ENCODE measurements at places on chromosomes 1 and 21.

- no peaks in the 10 kb centered on the region for H3K27me3 ChIP-seq
- H3K4me1 ChIP-seq, result no peaks in the 10 kb centered on the region
- H3K27ac ChIP-seq, result no peak overlapping the region
- no peak for DNase-seq
- no peak overlapping the region for H3K4me3 ChIP-seq
Measured at GRCh38 chr21:44085491-44086321, 21.5 kb upstream of the PWP2 start.

GRCh38 chr1:230807029-230807428 lies 59.8 kb downstream of the CAPN9 start:
- H3K36me3 ChIP-seq, result no peaks in the 10 kb centered on the region
- H3K27ac ChIP-seq, result peak overlapping the region; percentile 73
- H3K27me3 ChIP-seq, result no peaks in the 10 kb centered on the region
- no peak overlapping the region for H3K4me3 ChIP-seq
- peak; percentile 88 for DNase-seq
- peaks cover 5% of the 10 kb centered on the region for H3K4me1 ChIP-seq

GRCh38 chr1:8878448-8878697 lies at the start of gene ENO1:
ENO1 (minus strand) TSS chr1:8878686; CDS start chr1:8874908, 3,778 bp downstream.
- H3K4me3 ChIP-seq, result peak within 1 kb of the TSS; percentile 93
- H3K4me1 ChIP-seq, result peaks cover 54% of the 10 kb centered on the region
- peak within 1 kb of the TSS; percentile 99 for H3K27ac ChIP-seq
- no peaks in the 10 kb centered on the region for H3K27me3 ChIP-seq
- DNase-seq, result no peak

DNA sequence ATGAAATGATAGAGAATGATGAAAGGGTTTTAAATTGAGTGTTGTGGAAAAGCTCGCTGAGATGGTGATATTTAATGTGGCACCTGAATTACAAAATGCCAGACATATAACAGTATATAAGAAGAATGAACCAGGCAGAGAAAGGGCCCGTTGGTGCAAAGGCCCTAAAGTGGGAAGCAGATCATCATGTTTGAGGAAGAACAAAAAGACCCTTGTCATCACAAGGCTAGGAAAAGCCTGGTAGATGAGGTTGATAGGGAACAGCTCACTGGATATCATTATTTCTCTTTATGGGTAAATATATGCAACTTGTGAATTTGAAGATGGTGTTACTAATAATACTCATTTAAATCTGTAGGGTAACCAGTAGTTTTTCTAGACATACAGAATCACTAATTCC lies 11.0 kb downstream of the RAP1A start:
- H3K27ac ChIP-seq, result peak overlapping the region; percentile 48
- no peaks in the 10 kb centered on the region for H3K27me3 ChIP-seq
- no peak for DNase-seq

- no peaks in the 10 kb centered on the region for H3K4me1 ChIP-seq
- H3K27me3 ChIP-seq, result no peaks in the 10 kb centered on the region
- no peaks in the 10 kb centered on the region for H3K36me3 ChIP-seq
- no peak overlapping the region for H3K27ac ChIP-seq
- H3K4me3 ChIP-seq, result no peak overlapping the region
- no peak for DNase-seq
Measured at GRCh38 chr1:187871177-187871845, 1042.6 kb downstream of the PLA2G4A start.

DNA sequence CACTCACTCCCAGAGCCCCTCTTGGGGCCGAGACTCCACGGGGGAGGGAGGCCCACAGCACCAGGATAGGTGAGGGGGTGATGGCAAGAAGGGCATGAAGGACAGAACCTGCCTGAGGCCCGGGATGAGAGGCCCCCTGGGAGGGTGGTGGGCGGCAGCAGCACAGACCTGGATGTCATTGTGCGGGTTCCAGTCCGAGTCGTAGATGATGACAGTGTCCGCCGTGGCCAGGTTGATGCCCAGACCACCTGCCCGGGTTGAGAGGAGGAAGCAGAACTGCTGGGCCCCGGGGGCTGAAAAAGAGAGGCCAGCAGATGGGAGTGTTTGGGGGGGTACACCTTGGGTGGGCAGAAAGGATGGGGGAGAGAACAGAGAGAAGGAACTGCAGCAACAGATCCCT lies 50.1 kb downstream of the CHD5 start:
- no peak overlapping the region for H3K27ac ChIP-seq
- peaks cover 10% of the 10 kb centered on the region for H3K4me1 ChIP-seq
- DNase-seq, result no peak
- no peak overlapping the region for H3K4me3 ChIP-seq
- H3K36me3 ChIP-seq, result no peaks in the 10 kb centered on the region

DNA sequence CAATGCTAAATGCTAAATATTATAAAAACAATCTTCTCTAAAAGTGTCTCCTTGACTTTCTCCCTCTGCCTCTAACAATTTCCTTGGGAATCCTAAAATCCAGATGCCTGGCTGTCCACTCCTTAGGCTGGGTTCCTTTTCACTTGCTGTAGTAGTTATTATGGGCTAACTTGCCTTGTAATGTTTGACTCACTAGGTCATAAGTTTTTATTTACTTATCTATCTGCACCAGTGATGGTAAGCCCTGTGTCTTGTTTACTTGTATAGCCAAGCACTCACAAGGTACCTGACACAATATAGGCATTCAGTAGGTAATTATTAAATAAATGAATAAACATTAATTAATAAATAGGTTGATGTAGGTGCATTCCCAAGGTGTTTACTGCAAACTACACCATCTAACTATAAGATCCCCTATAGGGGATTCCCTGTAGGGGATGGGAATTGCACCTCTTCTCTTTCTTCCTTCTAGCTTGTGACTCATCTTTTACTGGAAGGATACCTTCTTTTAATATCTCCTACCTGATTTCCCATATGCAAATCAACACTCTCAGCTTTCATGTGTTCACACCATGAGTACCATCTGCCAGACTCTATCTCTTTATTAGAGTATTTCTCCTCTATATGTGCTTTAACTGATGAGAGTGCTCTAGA lies 14.7 kb upstream of the CHIA start:
- no peak overlapping the region for H3K27ac ChIP-seq
- no peaks in the 10 kb centered on the region for H3K4me1 ChIP-seq
- no peak for DNase-seq
- H3K4me3 ChIP-seq, result no peak overlapping the region
- no peaks in the 10 kb centered on the region for H3K36me3 ChIP-seq

GRCh38 chr1:54302951-54303843 lies 103.0 kb downstream of the SSBP3 start:
- peaks cover 43% of the 10 kb centered on the region for H3K4me1 ChIP-seq
- no peaks in the 10 kb centered on the region for H3K36me3 ChIP-seq
- no peak overlapping the region for H3K4me3 ChIP-seq
- H3K27me3 ChIP-seq, result no peaks in the 10 kb centered on the region
- no peak overlapping the region for H3K27ac ChIP-seq
- DNase-seq, result no peak

GRCh38 chr1:167950569-167950968 lies 13.7 kb upstream of the MPC2 start:
- H3K27me3 ChIP-seq, result no peaks in the 10 kb centered on the region
- peaks cover 29% of the 10 kb centered on the region for H3K36me3 ChIP-seq
- DNase-seq, result no peak
- H3K27ac ChIP-seq, result no peak overlapping the region

DNA sequence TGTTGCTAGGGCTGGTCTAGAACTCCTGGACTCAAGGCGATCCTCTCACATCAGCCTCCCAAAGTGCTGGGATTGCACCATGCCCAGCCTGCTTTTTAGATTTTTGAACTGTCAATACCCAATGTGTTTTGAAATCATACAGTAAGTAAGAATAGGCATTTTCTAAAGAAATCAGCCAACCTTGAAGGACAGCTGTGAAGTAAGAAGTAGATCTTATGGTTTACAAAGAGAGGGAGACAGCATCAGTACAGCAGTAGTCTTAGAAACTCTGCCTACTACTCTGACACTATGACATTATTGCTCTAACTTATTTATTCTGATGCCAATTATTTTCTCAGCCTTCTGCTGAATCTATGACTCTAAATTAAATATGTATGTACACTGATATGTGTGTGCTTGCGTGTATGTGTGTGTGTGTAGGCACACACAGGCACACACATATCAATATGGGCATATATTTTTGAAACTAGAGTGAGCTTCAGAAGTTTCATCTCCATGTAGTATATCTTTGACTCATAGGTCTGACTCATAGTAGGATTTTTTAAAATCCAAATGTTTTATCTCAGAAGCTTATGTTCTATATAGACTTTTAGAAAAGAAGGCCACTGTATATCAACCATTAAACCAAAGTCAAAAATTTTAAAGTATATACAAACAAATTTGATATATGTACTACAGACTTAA lies 140.4 kb downstream of the COL24A1 start:
- no peak for DNase-seq
- H3K4me3 ChIP-seq, result no peak overlapping the region
- H3K4me1 ChIP-seq, result no peaks in the 10 kb centered on the region

DNA sequence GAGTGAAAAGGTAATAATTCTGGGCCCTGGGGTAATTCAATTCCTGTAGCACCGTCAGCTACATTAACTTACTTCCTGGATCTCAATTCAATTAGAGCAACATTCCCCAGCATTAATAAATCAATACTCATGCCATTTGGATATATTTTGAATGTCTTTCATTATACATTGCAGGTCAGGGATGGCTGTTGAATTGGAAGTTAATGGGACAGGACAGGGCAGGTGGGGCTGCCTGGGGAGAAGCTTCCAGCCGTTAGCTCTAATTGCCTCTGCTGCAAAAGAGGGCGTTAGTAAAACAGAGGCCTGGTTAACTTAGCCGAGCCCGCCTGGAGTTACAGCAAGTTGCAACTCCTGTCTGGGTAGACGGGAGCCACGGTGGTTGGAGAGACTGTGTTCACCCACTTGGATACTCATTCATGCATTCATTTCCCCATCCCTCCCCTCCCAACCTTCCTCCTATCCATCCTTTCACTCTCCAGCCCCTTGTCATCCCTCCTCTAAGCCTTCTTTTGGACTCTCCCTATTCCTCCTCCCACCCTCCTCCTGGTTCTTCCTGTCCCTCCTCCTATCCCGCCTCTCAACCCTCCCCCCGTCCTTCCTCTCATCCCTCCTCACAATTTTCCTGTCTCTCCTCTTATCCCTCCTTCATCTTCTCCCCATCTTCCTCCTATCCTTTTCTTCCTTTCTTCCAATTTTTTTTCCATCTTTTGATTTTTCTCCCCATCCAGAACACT lies 137.6 kb upstream of the RUNX3 start:
- no peak overlapping the region for H3K27ac ChIP-seq
- H3K27me3 ChIP-seq, result no peaks in the 10 kb centered on the region
- peaks cover 7% of the 10 kb centered on the region for H3K4me1 ChIP-seq

DNA sequence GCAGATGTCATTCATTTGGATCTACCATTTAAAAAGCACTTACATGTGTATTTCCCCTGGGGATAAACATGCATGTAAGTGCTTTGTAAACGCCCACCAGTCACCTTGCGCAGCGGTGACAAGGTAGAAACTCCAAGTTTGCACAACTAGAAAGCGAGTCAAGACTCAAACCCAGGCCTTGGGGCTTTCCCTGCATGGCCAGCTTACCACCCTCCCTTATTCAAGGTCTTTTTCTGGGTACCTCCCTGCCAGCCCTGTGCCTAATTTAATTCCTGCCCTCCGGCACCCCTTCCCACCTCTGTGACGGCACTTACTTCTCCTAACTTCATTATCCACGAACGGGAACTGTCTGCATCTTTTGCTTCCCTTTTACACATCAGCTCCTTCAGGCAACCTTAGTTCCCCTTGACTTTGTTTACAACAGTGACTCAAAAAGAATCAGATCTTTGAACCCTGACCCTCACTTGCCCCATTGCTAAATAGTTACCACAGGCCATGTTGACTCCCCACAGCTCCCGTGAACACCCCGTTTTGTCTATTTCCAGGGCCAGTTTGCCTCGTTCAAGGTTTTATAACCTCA lies 138.3 kb upstream of the ETS2 start:
- H3K36me3 ChIP-seq, result no peaks in the 10 kb centered on the region
- H3K27ac ChIP-seq, result no peak overlapping the region
- H3K27me3 ChIP-seq, result no peaks in the 10 kb centered on the region

Data from tibial artery (tissue), 4 donors.